ENCODE measurements at places on chromosomes 12 and 14.

- no peak for DNase-seq
Measured at GRCh38 chr12:131618701-131619100, 92.2 kb upstream of the SFSWAP start.

DNA sequence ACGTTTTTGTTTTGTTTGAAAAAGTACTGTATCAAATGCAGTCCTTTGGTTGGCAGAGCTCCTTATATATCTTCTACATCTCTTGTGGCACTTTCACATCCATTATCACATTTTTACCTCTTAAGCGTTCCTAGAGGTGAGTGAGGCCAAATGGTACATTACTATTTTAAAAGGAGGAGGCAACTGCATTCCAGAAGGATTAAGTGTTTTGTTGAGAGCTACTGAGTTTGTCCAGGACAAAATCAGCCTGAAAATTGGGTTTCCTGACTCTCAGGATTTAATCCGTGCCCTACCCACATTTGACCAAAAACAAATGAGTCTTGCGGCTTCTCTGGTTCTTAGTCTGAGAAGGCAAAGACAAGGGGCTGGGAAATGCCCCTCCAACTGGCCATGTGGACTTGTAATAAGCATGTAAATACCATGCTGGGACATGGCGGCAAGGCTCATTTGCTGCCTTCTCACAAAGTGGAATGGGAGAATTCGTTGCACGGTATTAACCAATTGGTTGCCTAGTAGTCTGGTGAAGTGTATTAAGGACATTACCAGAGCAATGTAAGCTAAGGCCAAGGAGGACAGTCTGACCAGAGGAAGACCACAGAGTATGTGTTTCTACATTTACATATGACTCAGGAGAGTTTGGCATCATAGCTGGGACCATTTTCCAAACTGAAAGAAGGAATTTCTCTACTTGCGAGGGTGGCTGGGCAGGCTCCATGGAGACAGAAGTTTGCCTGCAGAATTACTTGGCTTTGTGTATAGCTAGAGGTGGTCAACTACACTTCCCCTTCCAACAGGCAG, 175.8 kb upstream of the PLXNC1 start:
- DNase-seq = no peak

DNA sequence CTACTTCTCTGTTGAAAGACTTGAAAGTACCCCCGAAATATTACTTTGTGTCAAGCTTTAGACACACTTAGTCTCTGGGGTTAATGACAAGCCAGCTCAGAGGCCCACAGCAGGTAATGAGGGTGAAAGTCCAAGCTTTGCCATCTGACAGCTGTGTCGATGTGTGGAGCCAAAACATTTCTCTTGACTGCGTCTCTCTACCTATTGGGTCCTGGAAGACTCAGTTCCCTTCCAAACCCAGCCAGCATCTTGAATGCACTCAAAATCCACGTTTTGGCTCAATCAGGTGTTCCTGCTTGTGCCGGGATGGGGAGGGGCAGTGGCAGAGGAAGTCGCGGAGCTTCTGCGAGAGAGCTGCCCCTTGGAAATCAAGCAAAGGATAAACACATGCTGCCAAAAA, 3.2 kb downstream of the PLXNC1 start:
- DNase-seq = peak; percentile 48

- DNase-seq = no peak
Measured at GRCh38 chr14:100077441-100077840, 12.2 kb downstream of the EVL start.

- DNase-seq = no peak
Measured at GRCh38 chr12:121958541-121959240, 40.3 kb downstream of the CFAP251 start.

DNA sequence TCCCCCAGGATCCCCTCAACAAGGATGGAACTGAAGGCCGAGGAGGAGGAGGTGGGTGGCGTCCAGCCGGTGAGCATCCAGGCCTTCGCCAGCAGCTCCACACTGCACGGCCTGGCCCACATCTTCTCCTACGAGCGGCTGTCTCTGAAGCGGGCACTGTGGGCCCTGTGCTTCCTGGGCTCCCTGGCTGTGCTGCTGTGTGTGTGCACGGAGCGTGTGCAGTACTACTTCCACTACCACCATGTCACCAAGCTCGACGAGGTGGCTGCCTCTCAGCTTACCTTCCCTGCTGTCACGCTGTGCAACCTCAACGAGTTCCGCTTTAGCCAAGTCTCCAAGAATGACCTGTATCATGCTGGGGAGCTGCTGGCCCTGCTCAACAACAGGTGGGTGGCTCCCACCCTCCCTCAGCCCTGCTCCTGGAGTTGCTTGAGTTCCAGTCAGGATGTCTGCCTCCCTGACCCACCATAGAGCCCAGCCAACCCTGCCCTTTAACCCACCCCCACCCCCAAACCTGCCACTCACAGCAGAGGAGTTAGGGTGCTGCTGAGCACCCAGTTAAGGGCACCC, 1.4 kb downstream of the ASIC1 start:
- DNase-seq = no peak

DNA sequence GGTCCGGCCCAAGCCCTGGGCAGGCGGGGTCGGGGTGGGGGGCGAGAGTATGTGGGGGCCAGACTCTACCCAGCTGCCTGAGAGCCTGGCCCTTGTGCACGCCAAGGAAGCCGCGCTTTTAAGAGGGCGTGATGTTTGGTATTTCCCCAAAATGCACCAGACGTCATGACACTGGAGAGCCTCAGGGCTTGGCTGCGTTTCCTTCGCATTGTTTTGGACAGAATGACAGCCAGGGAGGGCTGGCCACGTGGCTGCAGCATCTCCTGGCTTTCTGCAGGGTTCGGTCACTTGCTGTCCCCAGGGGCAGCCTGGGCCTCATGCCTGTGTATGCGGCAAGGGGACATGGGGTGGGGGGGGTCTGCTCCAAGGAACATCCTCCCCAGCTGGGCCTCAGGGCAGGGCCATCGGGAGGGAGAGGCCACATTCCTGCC, 16.1 kb upstream of the NUDT14 start:
- no peak for DNase-seq

DNA sequence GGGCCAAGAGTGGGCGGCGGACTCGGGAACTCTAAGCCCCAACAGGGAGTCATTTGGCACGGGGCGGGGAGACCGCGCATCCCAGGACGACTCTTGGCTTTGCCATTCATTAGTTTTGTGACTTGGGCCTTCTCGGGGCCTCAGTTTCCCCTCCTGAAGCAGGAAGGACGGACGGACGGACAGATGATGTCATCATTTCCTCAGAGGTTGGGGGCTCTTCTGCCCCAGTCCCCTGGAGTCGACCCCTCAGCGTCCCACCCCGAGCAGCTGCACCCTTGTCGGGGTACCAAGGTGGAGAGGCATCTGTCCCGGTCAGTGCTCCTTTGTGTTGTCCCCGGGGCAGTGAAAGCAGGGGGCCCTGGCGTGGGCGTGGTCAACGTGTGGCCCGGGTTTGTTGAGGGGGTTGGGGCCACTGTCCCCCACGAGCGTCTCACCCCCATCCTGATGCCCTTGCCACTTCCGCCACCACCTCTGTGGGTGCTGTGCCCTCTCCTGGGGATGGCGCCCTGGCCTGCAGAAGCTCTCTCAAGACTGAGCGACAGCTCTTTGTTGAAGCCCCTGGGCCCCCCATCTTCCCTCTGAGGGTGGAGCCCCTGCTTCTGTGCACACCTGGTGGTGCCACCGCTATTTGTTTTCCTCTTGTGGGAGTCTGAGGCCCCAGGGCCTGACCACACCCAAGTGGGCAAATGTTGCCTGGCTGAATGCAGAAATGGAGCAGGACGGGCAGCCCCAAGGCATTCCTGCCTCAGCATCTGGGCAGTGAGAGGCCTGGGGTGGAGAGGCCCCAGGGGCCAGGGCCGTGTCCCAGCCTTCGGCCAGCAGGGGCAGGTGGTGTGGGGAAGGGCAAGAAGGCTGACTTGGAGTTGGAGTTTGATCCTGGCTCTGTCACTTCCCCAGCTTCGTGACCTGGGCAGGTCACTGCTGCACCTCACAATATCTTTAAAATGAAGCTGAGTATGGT, 896 bp downstream of the HHIPL1 start:
- no peak for DNase-seq

Measured in endodermal cell (in vitro differentiated cells).